Naive thymus-derived CD8-positive, alpha-beta T cell (primary cell): ENCODE measurements at places on chromosomes 13 and 19.

GRCh38 chr13:23609874-23610576, 39.8 kb downstream of the TNFRSF19 start:
- no peak for DNase-seq

GRCh38 chr13:78876915-78877549, 218.1 kb upstream of the OBI1 start:
- no peak for DNase-seq

DNA sequence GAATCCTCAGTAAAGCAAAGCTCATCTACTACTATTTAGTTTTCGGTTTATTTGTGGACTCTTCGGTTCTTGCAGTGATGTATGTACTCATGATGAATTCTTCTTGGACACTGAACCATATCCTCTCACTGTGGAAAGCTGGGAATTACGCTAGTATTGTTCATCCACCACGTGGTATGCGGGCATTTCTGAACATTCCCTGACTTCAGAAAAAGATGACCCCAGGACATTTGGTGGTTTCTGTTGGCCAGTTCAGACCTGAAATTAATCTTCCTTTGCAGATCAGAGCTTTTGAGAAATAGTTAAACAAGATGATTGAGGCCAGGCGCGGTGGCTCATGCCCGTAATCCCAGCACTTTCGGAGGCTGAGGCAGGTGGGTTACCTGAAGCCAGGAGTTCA, 25.3 kb upstream of the FBN3 start:
- DNase-seq, result no peak

- no peak for DNase-seq
Observed at GRCh38 chr13:75687150-75687763, 51.1 kb downstream of the LMO7 start.
